Frontal cortex (tissue), 4 donors: ENCODE measurements at places on chromosomes 2 and 18.
A peak's percentile ranks its signal among the peaks of the same experiment; 100 is the strongest.

DNA sequence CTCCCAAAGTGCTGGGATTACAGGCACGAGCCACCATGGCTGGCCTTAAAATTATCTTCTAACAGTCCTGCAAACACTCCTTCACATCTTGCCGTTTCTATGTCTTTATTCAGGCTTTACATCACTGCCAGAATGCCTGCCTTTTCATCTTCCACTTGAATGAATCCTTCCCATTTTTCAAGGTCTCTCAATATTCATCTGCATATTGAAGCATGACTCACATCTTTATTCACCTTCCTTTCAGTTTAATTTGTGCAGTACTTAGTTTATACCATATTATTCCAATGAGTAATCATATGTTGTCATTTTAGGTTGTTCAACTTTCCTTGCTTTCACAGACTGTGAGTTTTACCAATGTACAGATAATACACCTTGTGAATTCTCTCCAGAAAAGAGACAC is 510.1 kb upstream of the PIK3C3 start:
- no peak for DNase-seq

- no peak for DNase-seq
Measured at GRCh38 chr2:223199531-223200515, 147.8 kb downstream of the KCNE4 start.

DNA sequence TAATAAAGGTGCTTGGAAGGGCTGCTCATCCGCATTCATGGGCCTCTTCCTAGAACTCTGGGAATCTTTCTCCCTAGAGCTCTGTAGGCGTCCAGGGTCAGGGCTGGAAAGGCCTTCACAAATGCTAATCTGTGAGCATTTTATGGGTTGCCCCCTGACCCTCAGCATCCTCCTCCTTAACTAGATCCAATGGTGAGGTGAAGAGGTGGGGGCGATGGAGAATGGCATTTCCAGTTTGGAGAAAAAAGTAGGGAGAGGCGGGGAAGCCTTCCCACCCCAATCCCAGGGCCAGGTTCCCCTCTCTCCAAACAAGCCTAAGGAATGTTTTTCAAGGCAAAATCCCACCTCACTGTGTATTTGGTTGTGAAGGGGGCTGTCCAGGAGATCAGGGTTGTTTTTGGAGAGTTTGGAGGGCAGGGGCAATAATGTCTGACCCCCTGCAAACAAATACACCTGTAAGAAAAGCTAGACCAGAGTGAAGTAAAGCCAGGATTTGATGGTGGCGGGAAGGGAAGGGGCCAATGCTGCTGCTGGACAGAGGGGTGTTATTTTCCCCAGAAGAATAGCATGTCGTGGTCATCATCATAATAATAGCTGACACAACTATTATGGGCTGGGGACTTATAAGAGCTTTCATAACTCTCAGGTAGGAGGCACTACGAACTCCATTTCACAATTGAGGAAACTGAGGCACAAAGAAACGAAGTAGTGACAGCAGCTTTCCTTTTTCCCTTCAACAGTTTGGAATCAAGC is 1.4 kb upstream of the MYCN start:
- DNase-seq: no peak

DNA sequence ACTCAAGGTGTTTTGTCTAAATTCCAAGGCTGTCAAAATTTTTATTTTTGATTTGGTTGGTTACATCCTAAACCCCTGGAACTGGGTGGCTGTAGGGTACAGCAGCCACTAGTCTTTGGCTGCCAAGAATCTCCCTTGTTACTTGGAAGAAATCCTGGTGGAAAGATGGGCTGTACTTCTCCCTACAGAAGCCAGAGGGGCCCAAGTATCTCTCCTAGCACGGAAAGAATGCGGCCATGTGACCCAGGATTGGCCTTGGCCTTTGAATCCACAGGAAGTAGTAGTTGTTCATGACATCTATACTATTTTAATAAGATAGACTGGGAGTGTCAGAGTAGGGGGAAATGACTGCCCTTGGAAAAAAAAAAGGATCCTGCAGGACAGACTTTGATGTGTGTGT is 54.4 kb upstream of the MYO3B start:
- no peak for DNase-seq

- DNase-seq: no peak
Measured at GRCh38 chr2:186950694-186951093, 101.7 kb upstream of the ZSWIM2 start.

DNA sequence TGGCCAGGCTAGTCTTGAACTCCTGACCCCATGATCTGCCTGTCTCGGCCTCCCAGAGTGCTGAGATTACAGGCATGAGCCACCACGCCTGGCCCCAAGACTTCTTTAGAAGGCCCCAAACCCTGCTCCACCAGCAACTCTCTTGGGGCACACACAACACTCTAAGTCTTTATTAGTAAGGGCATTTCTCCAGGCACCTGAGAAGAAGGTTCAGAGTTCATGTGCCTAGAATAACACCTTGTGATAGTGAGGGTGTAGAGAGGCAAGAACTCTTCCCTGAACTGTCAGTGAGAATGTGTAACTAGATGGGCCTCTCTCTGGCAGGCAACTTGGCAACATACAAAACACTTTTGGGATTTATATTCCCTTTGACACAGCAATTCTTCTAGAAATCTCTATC is 43.8 kb downstream of the SH2D6 start:
- DNase-seq: no peak

GRCh38 chr18:78586586-78586985 is 393.0 kb upstream of the SALL3 start:
- no peak for DNase-seq

DNA sequence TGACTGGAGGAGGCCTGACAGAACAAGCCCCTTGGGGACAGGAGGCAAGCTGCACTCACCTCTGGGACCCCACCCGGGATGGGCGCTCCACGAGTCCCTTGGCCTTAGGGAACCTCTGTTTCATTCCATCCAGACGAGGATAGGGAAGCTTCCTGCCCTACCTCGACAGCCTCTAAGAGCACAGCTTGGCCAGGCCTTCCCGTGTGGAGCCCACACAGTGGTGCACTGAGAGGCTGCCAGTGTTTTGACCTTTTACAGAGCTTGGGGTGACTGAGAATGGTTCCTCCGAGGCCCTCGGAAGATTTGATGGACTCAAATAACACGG is 91.4 kb upstream of the SMAD7 start:
- no peak for DNase-seq

- DNase-seq: no peak
Measured at GRCh38 chr18:8254654-8255053, 354.6 kb upstream of the RAB12 start.

GRCh38 chr18:51011709-51012108 is 18.3 kb upstream of the SMAD4 start:
- no peak for DNase-seq

DNA sequence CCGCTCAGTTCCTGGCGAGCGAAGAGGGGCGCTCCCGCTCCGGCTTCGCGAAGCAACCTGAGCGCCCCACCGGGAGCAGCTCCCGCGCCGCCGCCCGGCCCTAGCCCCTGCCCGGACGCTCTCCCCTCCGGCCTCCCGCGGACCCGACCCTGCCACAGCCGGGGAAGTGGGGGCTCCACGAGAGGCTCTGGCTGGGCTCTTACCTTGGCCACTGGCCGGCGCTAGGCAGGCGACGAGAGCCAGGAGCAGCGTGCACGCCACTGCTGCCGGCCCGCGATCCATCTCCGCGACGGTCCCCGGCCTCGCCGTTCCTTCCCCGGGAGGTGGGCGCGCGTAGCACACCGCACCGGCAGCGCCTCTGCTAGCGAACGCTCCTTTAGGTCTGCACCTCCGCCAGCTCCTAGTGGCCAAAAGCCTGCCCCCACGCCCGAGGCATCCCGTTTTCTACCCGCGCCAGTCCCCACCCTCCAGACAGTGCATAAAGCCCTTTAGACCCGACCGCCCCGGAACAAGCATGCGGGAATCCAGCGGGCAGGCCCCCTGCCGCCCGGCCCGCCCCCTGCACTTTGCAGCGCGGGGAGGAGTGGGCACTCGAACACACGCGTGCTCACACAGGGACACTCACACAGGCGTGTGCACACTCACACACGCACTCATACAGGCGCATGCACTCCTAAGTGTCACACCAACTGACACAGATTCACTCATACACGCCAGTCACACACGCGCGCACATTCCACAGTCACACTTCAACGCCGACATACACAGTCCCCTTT is at the start of gene LRP2:
LRP2 (minus strand) TSS at position 417 of the 776 bp plus-strand sequence; CDS start at position 282, 135 bp downstream.
- DNase-seq: peak; percentile 16

DNA sequence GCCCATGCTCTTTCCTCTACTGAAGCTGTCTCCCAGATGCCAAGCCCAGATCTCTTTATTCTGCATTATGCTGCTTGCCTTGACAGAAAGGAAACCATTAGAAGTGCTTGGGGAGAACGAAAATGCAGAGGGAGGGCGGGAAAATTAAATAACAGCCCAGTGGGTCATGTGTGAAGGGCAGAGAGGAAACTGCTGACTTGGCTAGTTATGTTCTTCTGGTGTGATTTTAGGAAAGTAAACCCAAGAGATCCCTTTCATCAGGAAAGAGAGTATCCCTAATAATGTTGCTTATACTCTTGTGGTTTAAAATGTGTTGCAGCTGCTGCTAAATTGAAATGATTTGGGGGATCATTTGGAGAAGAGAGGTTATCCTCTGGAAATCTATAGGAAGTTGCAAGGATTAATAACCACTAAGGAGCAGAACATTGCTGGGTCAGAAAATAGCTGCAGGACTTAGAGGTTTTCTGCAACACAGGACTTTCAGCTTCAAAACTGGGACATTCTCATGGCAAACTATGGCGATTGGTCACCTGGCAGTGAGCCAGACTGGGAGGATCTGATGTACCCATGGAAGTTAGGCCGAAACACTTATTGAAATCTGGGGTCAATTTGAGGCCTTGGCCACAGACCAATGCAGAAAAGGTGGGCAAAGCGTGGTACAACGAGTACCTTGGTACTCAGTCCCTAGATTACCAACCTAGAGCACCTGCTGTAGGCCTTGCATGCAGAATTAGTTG is 172.2 kb downstream of the TMEM247 start:
- DNase-seq: no peak

GRCh38 chr2:230665263-230665691 is 47.4 kb upstream of the CAB39 start:
- no peak for DNase-seq

DNA sequence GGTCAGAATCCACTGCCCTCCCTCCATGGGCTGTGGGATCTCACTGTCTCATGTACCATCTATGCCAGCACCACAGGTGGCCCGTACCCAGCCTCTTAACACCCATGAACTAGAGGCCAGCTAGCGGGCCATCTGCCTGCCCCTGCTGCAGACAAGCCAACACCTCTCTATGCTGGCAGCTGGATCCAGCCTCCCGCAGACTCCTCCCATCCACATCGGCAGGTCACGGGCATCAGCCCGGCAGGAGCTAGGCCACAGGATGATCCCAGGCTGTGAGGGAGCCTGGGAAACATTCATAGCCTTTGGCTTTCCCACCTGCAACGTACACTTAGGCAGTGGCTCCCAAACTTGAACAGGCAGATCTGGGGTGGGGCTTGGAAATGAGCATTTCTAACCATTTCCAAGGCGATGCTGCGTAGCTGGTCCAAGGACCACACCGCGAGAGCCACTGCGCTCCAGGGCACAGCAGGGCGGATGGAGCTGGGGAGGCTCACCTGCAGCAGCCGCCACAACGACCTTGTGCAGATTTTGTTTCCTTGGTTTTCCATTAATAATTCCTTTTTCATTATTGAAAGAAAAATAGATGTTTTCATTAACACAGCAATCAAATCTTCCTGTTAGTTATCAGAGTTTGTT is 114.7 kb downstream of the KCNF1 start:
- DNase-seq: no peak

- no peak for DNase-seq
Measured at GRCh38 chr2:172472446-172473033, 45.2 kb downstream of the ITGA6 start.

DNA sequence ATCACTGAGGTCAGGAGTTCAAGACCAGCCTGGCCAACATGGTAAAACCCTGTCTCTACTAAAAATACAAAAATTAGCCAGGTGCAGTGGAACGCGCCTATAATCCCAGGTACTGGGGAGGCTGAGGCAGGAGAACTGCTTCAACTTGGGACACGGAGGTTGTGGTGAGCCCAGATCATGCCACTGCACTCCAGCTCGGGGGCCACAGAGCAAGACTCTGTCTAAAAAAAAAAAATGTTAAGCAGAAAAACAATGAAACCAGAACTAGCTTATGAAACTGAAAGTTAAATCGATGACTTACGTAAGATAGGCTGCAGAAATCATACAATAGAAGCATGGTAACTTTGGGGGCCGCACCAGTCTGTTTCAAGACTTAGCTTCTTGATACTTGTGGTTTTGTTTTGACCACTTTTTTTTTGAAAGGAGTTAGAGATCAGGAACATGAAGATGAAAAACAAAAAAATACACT is 6.2 kb upstream of the GPR155 start:
- no peak for DNase-seq

DNA sequence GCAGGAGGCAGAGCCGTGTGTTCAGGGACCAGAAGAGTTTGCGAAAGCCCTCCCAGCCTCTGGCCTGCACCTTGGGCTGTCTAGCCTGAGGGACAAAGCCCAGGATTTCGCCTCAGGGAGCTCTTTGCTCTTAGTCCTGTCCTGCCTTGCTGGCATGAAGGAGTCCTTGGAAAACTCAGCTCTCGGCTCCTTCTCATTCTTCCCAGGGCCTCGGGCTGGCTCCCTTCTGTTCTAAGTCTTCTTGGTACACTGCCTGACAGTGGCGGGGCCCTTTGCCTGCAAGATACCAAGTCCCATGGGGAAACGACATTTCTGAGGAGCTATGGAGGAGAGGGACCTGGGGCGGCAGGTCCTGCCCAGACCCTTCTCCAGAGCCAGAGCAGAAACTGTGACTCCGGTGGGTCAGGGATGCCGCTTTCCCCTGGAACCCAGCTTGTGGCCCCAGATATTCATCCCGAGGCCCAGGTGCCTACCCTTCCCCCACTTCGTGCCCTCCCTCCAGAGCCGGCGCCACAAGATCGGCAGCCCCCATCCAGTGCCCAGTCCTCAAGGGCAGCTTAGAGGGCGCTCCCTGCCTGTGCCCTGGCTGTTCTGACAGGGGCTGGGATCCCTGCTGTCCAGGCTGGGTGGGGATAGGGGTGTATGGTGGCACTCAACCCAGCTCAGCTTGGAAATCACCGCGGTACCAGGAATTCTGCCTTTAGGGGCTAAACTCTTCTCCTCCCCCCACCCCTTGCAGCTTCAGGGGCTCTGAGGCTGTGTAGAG is 5.5 kb upstream of the CYP26B1 start:
- DNase-seq: no peak

GRCh38 chr2:99150706-99151105 is 4.0 kb downstream of the TSGA10 start:
- DNase-seq: no peak

DNA sequence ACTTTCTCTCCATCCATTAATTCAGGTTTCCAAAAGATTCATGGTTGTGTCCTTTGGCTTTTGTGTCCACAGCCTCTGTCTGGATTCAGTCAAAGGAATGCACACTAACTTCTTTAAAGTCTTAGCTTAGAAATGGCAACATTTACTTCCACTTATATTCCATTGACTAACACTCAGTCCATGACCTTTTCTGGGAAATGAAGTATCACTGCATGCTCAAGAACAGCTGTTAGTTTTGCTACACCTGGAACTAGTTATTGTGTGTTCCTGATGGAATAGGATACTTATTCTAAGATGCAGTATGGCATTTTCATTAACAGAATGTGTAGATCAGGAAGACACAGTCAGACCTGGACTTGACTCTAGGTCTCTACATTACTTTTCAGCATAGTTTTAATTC is 88.8 kb downstream of the KYNU start:
- no peak for DNase-seq
